Activated CD8-positive, alpha-beta memory T cell treated with anti-CD3 and anti-CD28 coated beads for 24 hours (primary cell): ENCODE measurements at places on chromosomes 13 and 19.
A peak's percentile ranks its signal among the peaks of the same experiment; 100 is the strongest.

- no peak for DNase-seq
Measured at GRCh38 chr13:45276913-45277312, 64.1 kb downstream of the TPT1 start.

GRCh38 chr13:51905787-51906186 is 44.0 kb downstream of the CCDC70 start:
- no peak for DNase-seq

- no peak for DNase-seq
Measured at GRCh38 chr19:10517760-10518443, 655 bp upstream of the S1PR5 start.

- no peak for DNase-seq
Measured at GRCh38 chr19:15320116-15320515, 12.2 kb downstream of the BRD4 start.

DNA sequence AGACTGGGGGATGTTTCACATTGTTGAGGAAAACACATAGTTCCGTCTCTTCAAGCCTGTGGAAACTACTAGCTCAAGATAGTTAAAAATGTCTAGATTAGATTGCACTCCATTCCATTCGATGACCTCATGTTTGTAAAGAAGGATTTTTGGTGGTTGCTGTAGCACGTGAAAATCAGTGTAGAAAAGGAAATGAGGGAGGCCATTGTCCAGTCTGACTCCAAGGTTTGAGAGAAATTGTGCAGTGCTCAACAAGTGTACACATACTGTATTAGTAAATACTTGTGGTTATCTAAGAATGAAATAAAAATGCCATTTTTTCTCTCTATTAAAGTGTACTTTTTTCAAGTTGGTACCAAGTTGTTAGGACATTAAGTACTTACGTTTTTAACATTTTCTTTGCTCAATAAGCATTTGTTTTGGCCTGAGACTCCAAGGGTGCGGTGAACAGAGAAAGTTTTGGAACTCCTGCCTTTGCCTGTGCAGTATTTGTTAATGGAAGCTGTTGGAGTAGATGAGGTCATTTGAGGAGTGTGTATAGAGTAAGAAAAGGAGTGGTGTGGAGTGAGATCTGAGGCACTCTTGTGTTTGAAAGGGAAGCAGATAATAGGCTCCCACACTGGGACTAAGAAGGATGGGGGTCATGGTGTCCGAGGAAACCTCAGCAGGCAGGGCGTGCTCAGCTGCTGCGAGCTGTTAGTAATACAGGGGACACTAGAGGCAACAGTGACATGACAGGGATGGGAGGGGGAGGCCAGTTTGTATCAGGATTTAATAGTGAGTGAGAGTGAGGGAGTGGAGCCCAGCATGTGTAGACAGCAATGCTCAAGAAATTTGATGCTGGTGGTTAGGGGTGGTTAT is 4.4 kb downstream of the WASF3 start:
- no peak for DNase-seq

- DNase-seq, result peak; percentile 87
Measured at GRCh38 chr19:39401549-39402345, 4.9 kb upstream of the ZFP36 start.

GRCh38 chr19:17965370-17966128 is 1.4 kb upstream of the KCNN1 start:
- DNase-seq, result no peak

- no peak for DNase-seq
Measured at GRCh38 chr19:14694641-14695266, 4.9 kb downstream of the ZNF333 start.

DNA sequence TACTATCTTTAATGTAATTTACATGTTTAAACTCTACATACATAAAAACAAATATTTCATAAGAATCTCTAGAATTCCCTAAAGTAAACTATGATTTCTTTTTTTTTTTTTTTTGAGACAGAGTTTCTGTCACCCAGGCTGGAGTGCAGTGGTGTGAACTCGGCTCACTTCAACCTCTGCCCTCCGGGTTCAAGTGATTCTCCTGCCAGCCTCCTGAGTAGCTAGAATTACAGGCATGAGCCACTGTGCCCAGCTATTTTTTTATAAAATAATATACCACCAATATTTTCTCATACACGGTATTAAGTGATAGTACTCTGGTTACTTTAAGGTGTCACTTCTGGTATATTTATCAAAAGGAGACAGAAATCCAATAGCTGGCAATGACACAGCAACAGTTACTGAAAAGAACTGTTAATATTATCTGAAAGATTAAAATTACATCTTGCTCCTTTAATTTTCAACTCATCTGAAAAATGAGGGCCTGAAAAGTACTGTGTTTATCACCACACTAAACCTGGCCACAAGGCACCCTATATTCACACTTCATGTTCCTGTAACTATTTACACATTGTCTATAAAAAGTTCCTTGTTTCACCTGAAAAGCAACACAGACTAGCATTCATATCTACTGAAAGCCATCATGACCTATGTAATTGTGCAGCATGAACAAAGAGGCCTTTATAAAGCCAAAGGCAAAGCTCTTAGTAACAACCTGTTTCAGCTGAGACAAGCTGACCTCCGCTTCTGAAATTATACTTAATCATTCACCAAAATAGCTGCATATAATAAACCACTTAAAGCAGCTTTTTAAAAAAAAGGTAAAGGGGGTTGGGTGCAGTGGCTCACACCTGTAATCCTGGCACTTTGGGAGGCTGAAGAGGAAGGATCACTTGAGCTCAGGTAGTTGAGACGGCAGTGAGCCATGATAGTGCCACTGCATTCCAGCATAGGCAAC is 106.1 kb downstream of the SLC25A15 start:
- no peak for DNase-seq

DNA sequence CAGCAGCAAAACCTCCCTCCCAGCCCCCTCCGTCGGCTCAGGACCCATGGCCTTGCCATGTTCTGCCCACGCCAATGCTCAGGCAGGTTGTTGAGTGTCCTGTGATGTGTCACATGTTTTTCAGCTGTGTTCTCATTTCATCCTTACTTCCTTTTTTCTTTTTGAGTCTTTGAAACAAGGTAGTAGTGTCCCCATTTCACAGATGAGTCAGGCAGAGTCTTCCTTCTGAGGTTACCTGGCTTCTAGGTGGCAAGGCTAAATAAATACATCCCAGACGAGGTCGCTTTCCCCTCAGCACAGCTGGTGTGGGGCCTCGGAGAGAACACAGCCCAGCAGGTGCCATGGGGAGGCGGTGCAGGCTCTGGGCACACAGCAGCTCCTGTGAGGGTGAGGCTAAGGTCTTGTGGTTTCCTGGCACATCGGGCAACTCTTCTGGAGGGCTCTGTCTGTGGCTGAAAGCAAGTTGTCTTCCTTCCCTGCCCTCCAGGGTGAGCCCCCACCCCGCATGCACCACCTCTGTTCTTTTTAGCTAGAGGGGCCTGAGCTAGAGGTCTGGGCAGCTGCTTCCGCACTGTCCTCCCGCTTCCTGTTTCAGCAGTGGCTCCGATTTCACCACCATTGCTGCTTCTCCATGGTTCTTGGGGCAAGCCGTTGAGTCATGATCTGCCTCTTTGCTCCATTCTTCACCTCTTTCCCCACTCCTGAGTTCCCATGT is 15.1 kb downstream of the PRAM1 start:
- peak; percentile 78 for DNase-seq

DNA sequence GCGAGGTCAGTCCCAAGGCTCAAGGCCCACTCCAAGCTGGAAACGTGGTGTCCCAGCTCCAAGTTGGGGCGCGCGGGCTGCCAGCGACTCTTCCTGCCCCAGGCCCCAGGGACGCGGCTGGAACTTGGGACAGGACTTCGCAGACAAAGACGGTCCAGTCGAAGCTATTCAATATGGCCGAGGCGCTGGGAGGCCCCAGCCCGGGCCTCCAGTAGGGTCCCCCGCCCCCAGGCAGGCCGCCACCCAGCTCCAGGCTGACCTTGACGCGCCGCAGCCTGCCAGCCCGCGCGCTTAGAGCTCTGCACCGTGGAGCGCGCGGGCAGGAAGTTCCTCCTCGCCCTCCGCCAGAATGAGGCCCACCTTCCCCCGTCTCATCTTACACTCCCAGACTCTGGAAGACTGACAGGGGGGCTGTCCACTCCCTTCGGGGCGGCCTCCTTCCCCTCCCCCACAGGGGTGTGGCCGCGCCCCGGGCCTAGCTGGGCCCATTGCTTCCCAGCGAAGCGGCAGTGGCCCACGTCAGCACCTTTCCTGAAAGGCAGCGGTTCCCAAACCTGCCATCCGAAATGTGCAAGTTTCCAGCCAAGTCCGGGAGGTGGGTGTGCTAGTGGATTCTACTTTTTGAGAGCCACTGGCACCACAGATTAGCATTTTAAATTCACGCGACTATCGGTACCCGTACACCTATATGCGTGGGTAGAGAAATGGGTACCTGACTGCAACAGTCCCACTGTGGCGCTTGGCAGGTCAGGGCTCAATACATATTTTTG is at the start of gene CCDC8:
Gene CCDC8 (minus strand): TSS at position 303 of the 770 bp plus-strand sequence. CDS start 754 bp downstream, outside the sequence.
- DNase-seq, result no peak

DNA sequence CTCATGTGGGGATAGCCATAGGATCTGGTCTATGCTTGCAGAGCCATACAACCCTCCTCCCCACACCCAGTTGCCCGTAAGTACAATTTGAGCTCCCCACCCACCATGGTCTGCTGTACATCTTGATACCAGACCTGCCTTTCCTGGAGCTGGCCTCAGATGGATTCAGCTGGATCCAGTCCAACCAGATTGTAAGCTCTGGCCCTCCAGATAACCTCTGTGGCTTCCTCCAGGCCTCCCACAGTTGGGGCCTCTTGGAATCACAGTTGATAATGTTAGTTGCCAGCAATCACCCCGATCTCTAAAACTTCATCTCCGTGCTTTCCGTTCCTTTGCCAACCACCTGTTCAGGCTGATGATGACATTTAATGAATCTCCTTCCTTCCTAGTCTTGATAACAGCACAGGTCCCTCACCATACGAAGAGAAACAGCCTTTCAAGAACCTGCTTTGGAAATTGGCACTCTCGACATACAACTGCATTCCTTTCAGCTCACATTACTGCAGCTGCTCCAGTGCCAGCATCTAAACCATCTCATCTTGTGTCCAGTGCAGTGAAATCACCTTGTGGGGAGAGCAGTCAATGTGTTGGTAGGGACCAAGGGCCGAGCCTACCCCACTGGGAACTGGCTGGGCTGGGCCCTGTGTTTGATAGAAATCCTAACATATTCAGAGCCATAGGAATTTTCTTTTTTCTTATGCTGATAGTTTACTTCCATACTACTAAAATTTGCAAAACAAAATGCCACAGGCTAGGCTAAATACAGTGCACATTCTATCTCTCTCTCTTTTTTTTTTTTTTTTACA is 15.1 kb upstream of the FOXO1 start:
- peak; percentile 53 for DNase-seq

DNA sequence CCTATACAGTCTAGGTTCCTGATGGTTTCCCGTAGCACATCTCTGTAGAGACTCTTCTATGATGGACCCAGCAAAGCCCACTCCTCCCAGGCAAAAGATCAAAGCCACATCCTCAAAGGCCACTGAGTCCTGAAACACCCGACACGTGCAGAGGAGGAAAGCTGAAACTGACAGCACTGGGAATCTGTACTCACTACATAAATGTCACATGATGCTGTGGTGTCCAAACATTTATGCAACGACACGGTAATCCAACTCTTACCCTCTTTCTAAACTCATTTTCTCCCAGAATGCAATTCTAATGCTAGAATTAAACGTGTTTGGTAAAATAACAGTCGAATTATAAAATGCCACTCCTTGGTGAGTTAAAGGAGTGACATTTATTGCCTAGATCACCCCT is 7.0 kb upstream of the ZNF441 start:
- no peak for DNase-seq

DNA sequence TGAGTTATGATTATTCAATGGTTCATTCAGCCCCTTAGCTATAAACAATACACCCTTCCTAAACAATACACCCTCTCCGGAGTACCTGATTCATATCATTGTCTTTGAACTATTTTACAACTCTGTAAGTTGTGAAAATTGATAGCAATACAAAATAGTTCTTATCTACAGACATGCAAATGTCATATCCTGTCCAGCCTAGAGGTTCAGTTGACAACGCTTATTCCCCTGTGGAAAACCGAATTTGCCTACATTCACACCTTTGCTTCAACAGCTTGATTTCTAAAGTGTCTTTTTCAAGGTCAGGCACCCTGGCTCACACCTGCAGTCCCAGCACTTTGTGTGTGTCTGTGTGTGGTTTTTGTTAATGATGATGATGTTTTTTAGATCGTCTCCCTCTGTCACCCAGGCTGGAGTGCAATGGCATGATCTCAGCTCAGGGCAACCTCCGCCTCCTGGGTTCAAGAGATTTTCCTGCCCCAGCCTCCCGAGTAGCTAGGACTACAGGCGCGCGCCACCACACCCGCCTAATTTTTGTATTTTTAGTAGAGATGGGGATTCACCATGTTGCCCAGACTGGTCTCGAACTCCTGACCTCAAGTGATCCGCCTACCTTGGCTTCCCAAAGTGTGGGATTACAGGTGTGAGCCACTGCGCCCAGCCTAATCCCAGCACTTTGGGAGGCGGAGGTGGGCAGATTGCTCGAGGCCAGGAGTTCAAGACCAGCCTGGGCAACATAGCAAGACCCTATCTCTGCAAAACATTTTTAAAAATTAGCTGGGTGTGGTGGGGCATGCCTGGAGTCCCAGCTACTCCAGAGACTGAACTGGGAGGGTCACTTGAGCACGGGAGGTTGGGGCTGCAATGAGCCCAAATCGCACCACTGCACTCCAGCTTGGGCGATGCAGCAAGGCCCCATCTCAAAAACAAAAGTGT is 9.6 kb downstream of the C19orf53 start:
- DNase-seq, result no peak

DNA sequence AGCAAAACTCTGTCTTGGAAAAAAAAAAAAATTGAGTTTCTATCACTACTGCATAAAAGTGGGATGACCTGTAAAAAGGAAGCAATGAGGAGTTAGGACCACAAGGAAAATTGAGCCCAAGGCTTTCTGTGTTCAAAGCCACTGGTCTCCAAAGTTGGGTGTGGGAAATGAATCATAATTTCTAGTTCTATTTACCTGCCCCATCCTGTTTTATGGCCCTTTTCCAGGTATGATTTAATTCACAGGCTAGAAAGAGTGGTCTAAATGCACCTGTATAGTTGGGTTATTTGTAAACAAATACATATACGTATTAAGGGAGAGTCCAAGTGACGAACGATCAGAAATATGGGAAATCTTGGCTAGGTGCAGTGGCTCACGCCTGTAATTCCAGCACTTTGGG is 5.9 kb upstream of the DCAF15 start:
- DNase-seq, result no peak

DNA sequence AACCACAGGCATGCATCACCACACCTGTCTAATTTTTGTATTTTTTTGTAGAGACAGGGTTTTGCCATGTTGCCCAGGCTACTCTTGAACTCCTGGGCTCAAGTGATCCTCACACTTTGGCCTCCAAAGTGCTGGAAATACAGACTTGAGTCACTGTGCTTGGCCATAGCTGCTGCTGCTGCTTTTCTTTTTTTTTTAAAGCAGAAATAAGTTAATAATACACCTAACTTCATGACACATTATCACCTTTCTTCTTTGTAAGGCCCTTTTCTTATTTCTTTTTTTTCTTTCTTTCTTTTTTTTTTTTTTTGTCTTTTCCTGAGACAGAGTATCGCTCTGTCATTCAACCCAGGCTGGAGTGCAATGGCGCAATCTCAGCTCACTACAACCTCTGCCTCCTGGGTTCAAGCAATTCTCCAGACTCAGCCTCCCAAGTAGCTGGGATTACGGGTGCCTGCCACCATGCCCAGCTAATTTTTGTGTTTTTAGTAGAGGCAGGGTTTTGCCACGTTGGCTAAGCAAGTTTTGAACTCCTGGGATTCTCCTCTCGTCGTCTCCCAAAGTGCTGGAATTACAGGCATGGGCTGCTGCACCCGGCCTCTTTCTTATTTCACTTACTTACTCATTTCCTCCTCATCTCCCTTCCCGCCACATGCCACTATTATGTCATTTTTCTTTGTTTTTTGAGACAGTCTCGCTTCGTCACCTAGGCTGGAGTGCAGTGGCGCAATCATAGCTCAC is 8.7 kb downstream of the SHKBP1 start:
- DNase-seq, result no peak
